ENCODE measurements at places on chromosomes 7 and 10.

DNA sequence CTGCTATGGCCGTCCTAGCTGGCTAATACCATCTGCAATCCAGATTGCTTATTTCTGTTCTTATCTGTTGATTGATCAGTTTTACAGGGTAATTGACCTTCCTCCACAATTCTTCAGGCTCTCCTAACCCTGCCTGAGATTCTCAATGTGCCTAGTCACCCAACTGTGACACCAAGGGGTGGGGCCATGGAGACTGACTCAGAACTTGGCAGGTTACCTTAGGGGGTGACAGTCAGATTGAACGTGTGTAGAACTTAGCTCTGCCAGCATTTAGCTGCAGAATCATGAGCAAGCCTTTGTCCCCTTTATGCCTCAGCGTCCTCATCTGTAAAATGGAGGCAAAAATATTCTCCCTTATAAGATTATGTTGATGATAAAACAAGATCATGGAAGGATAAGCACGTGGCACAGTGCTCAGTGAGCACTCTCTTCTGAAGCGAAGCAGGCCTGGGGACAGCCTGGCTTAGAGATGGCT, 19.1 kb upstream of the LEP start:
- no peak overlapping the region for H3K27ac ChIP-seq
- DNase-seq, result no peak
- H3K4me1 ChIP-seq, result no peaks in the 10 kb centered on the region

DNA sequence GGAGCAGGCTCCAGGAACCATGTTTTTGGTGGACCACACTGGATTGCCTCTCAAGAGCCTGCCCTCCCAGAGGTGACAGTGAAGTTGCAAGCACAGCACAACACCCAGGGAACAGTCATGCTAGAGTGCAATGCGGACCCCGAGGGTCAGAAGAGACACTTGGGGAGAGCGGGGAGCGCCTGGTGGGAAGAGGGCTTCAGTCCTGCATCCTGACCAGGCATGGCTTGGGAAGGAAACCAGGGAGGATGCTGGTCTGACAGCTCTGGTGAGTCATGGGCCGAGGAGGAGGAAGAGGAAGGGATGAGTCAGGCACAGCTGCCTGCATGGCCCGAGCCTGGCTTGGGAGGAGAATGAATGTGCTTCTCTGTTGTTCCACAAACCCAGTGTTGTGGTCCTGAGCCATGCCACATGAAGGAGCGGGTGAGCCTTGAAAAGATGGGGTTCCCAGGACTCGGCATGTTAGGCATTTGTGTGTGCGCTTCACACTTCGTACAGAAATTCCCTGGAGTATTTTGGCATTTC, 29.5 kb upstream of the ANKRD2 start:
- peak overlapping the region; percentile 96 for H3K27ac ChIP-seq
- peak; percentile 82 for DNase-seq
- no peaks in the 10 kb centered on the region for H3K27me3 ChIP-seq
- peaks cover 48% of the 10 kb centered on the region for H3K4me1 ChIP-seq
- H3K36me3 ChIP-seq, result no peaks in the 10 kb centered on the region
- H3K4me3 ChIP-seq, result no peak overlapping the region

GRCh38 chr7:3481435-3481834, 180.4 kb downstream of the SDK1 start:
- H3K27me3 ChIP-seq, result no peaks in the 10 kb centered on the region
- no peak overlapping the region for H3K4me3 ChIP-seq
- H3K27ac ChIP-seq, result no peak overlapping the region
- DNase-seq, result no peak
- H3K4me1 ChIP-seq, result no peaks in the 10 kb centered on the region

- no peaks in the 10 kb centered on the region for H3K36me3 ChIP-seq
- H3K4me1 ChIP-seq, result peaks cover 77% of the 10 kb centered on the region
- H3K4me3 ChIP-seq, result no peak overlapping the region
- H3K27me3 ChIP-seq, result no peaks in the 10 kb centered on the region
- peak overlapping the region; percentile 95 for H3K27ac ChIP-seq
Measured at GRCh38 chr10:61941202-61941681, 39.7 kb downstream of the ARID5B start.

GRCh38 chr7:47578579-47579270, 3.2 kb downstream of the TNS3 start:
- no peak for DNase-seq
- no peaks in the 10 kb centered on the region for H3K36me3 ChIP-seq
- peak overlapping the region; percentile 91 for H3K27ac ChIP-seq
- H3K4me3 ChIP-seq, result peak overlapping the region; percentile 37

- H3K27ac ChIP-seq, result no peak overlapping the region
- no peak for DNase-seq
- no peaks in the 10 kb centered on the region for H3K4me1 ChIP-seq
- H3K36me3 ChIP-seq, result no peaks in the 10 kb centered on the region
Measured at GRCh38 chr7:22025983-22026382, 80.3 kb upstream of the CDCA7L start.

- H3K36me3 ChIP-seq, result no peaks in the 10 kb centered on the region
- H3K27ac ChIP-seq, result no peak overlapping the region
- H3K4me1 ChIP-seq, result no peaks in the 10 kb centered on the region
- H3K4me3 ChIP-seq, result no peak overlapping the region
- DNase-seq, result no peak
- H3K27me3 ChIP-seq, result no peaks in the 10 kb centered on the region
Measured at GRCh38 chr7:69896121-69896520, 297.8 kb downstream of the AUTS2 start.

GRCh38 chr7:135801045-135801693, 52.6 kb upstream of the FAM180A start:
- H3K36me3 ChIP-seq, result no peaks in the 10 kb centered on the region
- H3K27me3 ChIP-seq, result no peaks in the 10 kb centered on the region
- peak overlapping the region; percentile 53 for H3K27ac ChIP-seq
- DNase-seq, result no peak
- peaks cover 5% of the 10 kb centered on the region for H3K4me1 ChIP-seq

GRCh38 chr10:1977461-1977860, 240.1 kb upstream of the ADARB2 start:
- H3K4me1 ChIP-seq, result no peaks in the 10 kb centered on the region
- H3K4me3 ChIP-seq, result no peak overlapping the region
- no peaks in the 10 kb centered on the region for H3K27me3 ChIP-seq
- no peaks in the 10 kb centered on the region for H3K36me3 ChIP-seq
- no peak for DNase-seq

DNA sequence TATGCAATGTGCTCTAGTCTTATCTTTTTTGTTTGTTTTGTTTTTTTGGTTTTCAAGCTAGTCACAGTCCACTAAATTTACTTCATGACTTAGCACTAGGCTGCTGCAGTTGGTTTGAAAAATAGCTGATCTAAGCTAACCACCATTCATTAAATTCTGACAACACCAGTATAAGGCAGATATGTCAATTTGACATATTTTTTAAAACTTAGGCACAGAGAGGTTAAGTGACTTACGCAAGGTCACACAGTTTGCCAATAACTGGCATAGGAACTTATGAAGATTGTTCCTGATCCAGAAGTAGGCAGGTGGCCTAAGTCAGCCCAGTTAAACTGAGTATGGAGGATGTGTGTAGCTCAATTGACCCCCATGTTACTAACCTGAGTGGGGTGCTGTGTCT, 377.3 kb upstream of the NFE2L3 start:
- H3K4me3 ChIP-seq, result no peak overlapping the region
- H3K27me3 ChIP-seq, result no peaks in the 10 kb centered on the region
- no peak for DNase-seq
- H3K36me3 ChIP-seq, result no peaks in the 10 kb centered on the region
- H3K27ac ChIP-seq, result no peak overlapping the region

GRCh38 chr7:12889391-12889790, 202.0 kb downstream of the ARL4A start:
- H3K4me1 ChIP-seq, result no peaks in the 10 kb centered on the region
- no peaks in the 10 kb centered on the region for H3K36me3 ChIP-seq
- no peak overlapping the region for H3K4me3 ChIP-seq
- H3K27ac ChIP-seq, result peak overlapping the region; percentile 65
- H3K27me3 ChIP-seq, result no peaks in the 10 kb centered on the region

DNA sequence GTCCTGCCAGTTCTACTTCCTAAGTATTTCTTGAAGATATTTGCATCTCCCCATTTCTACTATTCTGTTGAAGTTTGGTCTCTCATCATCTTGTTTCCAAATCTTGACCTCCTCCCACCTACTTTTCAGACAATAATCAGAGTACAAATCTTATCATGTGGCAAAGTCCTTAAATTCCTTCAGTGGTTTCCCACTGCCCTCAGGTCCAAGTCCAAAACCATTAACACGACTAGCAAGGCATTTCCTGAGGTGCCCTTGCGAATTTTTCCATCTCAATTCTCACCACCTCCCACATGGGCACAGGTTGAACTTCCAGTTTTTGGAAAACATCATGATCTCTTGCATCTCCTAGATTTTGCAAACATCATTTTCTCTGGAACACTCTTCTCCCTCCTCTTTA, 97.2 kb upstream of the CDK1 start:
- no peak overlapping the region for H3K27ac ChIP-seq
- H3K4me3 ChIP-seq, result no peak overlapping the region
- no peaks in the 10 kb centered on the region for H3K27me3 ChIP-seq
- no peaks in the 10 kb centered on the region for H3K4me1 ChIP-seq

GRCh38 chr7:729140-730000, 2.3 kb upstream of the PRKAR1B start:
- H3K36me3 ChIP-seq, result peaks cover 4% of the 10 kb centered on the region
- H3K4me1 ChIP-seq, result peaks cover 11% of the 10 kb centered on the region
- H3K27ac ChIP-seq, result no peak overlapping the region
- no peaks in the 10 kb centered on the region for H3K27me3 ChIP-seq
- no peak for DNase-seq

- no peak overlapping the region for H3K4me3 ChIP-seq
- H3K27me3 ChIP-seq, result no peaks in the 10 kb centered on the region
- no peak overlapping the region for H3K27ac ChIP-seq
- no peaks in the 10 kb centered on the region for H3K4me1 ChIP-seq
- no peak for DNase-seq
Measured at GRCh38 chr7:87032604-87033339, 26.7 kb downstream of the ELAPOR2 start.

- H3K27ac ChIP-seq, result no peak overlapping the region
- no peak for DNase-seq
- H3K36me3 ChIP-seq, result no peaks in the 10 kb centered on the region
- H3K4me1 ChIP-seq, result no peaks in the 10 kb centered on the region
- H3K4me3 ChIP-seq, result no peak overlapping the region
- no peaks in the 10 kb centered on the region for H3K27me3 ChIP-seq
Measured at GRCh38 chr7:52249741-52250140, 785.7 kb upstream of the POM121L12 start.

- H3K4me3 ChIP-seq, result no peak overlapping the region
- H3K27ac ChIP-seq, result no peak overlapping the region
- DNase-seq, result no peak
- no peaks in the 10 kb centered on the region for H3K4me1 ChIP-seq
- H3K27me3 ChIP-seq, result no peaks in the 10 kb centered on the region
- peaks cover 13% of the 10 kb centered on the region for H3K36me3 ChIP-seq
Measured at GRCh38 chr7:105131033-105131656, 117.1 kb downstream of the KMT2E start.

DNA sequence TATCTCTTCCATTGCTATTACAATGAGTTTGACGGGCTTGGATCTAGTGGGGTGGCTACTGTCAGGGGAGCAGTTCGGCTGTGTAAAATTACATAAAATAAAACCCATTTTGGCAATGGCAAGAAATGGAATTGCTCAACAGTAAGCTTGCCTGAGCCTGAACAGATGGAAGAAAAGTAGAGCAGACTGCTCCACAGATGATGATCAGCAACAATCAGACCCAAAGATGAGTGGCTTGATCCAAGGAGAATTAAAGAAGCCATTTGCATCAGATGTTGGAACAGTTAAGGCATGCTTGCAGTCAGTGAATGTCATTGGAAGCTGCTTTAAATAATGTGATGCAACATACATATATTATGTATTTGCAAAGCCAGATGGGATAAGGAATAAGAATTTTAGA, 256.6 kb upstream of the SMIM30 start:
- H3K4me1 ChIP-seq, result peaks cover 6% of the 10 kb centered on the region
- H3K36me3 ChIP-seq, result no peaks in the 10 kb centered on the region
- H3K4me3 ChIP-seq, result no peak overlapping the region
- no peak for DNase-seq

DNA sequence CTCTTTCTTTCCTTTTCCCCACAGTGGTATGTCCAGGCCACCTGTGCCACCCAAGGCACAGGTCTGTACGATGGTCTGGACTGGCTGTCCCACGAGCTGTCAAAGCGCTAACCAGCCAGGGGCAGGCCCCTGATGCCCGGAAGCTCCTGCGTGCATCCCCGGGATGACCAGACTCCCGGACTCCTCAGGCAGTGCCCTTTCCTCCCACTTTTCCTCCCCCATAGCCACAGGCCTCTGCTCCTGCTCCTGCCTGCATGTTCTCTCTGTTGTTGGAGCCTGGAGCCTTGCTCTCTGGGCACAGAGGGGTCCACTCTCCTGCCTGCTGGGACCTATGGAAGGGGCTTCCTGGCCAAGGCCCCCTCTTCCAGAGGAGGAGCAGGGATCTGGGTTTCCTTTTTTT, 2.3 kb upstream of the FSCN3 start:
- peaks cover 20% of the 10 kb centered on the region for H3K4me1 ChIP-seq
- H3K27me3 ChIP-seq, result no peaks in the 10 kb centered on the region
- no peak overlapping the region for H3K4me3 ChIP-seq
- H3K27ac ChIP-seq, result no peak overlapping the region
- H3K36me3 ChIP-seq, result peaks cover 18% of the 10 kb centered on the region
- DNase-seq, result no peak

DNA sequence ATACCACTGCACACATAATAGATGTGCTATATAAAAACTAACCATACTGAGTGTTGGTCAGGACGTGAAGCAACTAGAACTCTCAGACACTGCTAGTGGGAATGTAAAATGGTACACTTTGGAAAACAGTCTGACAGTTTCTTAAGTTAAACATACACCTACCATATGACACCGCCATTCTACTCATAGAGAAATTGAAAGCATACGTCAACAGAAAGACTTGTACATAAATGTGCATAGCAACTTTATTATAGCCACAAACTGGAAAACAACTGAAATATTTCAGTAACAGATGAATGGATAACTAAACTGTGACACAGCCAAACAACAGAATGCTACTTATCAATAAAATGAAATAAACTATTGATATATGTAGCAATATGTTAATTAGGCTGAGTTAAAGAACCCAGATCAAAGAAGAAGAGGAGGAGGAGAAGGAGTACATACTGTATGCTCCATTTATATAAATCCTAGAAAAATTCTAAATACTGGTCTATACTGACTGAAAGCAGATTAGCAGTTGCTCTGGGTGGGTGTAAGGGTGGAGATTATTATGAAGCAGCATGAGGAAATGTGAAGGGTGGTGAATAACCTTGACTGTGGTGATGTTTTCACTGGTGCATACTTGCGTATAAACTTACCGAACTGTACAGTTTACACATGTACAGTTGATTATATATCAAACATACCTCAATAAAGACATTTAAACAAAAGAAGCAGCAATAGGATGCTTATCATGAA, 48.6 kb downstream of the ARHGAP21 start:
- H3K27me3 ChIP-seq, result no peaks in the 10 kb centered on the region
- no peak for DNase-seq
- H3K27ac ChIP-seq, result no peak overlapping the region
- H3K4me1 ChIP-seq, result peaks cover 19% of the 10 kb centered on the region
- H3K36me3 ChIP-seq, result no peaks in the 10 kb centered on the region
- no peak overlapping the region for H3K4me3 ChIP-seq

- H3K27me3 ChIP-seq, result no peaks in the 10 kb centered on the region
- no peak overlapping the region for H3K27ac ChIP-seq
- no peaks in the 10 kb centered on the region for H3K36me3 ChIP-seq
Measured at GRCh38 chr7:91182819-91183764, 81.1 kb upstream of the FZD1 start.

Measured in thoracic aorta (tissue), 2 donors.